ENCODE measurements at places on chromosomes 5 and 9. TPM values are rescaled to one million over a fixed set of nuclear protein-coding genes. Genes with fewer than 3 reads are reported as not detected.

DNA sequence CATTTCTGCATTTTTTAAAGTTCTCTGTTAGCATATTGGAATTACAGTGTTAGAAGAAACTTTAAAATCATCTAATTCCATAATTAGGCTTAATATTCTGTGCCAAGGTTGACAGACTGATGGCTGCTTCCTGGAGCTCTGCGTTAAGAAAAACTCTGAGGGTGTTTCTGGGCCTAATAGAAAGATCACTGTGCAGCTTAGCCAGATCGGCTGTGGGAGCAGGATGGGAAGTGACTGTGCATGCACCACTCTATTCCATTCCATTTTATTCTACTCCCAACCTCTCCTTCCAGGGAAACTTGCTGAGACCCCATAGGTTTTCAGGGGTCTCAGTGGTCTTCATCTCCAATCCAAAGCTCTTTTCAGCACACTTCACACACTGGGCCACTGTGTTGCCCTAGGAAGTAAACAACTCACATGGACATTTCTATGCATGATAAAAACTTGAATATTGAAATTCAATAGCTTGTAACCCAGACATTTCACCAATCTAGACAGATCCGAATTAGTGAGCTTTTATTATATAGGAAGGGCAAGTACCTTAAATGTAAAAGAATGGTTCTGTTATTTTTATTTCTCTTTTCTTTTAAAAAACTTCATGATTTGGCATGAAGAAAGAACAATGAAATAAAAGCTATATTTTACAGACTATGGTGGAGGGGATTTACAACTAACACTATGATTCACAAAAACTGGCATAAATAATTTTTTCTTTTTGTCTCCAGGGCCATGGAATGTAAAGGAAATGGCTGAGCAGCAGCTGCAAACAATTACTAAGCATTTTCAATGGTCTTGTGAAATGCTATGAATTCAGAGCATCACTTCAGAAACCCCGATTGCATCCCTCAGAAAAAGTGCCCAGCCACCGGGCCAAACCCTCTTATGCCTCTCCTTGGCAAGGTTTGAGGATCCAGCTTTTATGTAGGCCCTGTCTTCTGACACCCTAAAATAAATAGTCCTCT lies 51.4 kb upstream of the DAB2 start:
- DNase-seq = no peak

BTNL9 gene
- polyA plus RNA-seq = 11.6 TPM

GRCh38 chr5:75510836-75511434 lies 494 bp downstream of the CERT1 start:
- DNase-seq = peak; percentile 90

DNA sequence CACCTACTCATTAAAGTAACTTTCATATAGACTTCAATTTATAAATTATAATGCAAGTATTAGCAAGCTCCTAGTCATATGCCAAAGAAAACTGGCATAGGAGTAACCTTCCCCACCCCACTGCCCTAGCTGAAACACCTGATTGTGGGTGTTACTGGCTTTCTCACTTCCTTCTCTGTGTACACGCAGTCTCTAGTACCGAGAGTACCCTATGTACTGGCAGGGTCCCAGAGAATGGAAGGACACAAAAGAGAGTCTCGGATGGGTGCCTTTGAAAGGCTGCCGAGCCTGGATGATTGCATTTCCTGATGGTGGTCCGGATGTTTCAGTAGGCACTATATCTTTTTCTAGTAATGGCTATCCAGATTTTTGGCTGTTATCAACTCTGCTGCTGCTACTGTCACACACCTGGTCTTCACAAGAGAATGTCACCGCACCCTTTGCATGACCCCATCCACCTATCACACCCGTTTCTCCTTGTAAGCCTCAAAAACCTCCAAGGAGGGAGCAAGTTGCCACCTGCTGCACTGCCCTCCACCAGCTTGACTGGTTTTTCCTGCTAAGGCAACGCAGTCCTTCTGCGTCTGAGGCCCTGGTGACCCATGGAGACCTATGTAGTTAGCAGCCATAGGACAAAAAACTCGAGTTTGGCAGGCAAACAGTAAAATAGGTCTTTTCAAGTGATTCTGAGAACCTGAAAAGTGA lies 53.8 kb upstream of the CLINT1 start:
- peak; percentile 61 for DNase-seq

TLX3 gene
- polyA plus RNA-seq = not detected

DNA sequence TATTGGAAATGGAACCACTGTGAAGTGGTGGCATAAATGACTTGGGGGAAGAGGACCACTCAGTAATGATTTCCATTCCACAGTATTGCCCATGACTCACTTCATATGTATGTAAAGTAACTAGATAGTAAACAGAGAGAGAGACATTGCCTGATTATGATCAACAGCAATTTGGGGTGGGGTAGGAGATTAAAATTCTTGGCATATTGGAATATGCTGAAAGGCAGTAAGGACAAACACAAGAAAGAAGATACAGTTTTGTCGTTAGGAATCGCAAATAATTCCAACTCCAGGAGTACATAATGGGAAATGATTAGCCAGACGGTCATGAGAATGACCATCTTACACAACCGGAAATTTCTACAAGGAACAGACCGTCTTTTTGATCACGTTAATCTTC lies 1.5 kb upstream of the HMGCS1 start:
- DNase-seq = no peak

IFNA21 gene
- 0.13 TPM for polyA plus RNA-seq

DNA sequence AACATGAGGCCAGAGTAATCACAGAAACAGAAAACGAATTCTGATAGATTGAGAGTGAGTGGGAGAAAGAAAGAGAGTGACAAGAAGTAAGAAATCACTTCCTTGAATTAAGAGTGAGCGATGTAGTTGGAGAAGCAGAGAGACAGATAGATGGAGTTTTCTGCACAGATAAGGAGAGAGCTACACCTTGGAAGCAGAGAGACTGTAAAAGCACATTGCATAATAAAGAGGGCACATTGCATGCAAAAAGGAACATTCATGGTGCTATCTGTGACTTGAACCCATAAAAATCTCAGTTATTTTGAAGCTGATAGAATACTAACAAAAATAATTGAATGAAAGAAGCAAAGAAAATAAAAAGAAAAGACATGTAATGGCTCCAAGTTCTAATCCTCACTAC lies 943.8 kb downstream of the NR2F1-AS1 start:
- DNase-seq = no peak

DNA sequence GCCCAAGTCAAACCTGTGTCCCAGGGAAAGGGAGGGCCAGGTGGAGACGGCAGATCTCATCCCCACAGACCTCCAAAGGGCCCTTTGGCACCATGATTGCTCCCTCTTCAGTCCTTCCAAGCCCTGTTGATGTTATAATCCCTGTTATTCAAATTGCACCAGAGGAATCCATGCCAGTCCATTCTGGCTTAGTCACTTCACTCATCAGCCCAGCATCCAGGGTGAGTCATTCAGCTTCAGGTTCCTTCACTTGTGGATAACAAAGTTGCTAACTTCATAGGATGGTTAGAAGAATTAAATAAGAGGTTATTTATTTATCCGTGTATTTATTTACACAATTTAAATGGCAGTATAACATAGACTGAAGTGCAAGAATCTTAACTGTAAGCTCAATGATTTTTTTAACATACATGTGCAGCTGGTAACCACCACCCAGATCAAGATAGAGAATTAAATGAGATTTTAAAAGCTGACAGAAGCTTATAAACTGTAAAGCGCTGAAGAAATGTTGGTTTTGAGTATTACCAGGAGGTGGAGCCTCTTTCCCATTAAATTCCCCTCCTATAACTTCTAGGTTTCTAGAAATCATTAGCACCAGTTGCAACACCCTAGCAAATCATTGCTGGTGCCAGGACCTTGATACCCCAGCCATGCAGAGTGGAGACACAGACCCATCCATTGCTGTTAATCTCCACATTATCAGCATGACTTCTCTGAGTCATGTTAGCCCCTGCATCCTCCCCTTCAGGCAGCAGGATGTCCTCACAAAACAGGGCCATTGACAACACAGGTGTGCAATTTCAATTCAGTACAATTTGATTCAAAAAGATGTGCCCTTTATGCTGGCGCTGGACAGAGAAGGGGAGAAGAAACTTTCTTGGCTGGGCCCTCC lies 77.4 kb downstream of the SEC61B start:
- DNase-seq = peak; percentile 6

VCAN gene
- 82.7 TPM for polyA plus RNA-seq

DNA sequence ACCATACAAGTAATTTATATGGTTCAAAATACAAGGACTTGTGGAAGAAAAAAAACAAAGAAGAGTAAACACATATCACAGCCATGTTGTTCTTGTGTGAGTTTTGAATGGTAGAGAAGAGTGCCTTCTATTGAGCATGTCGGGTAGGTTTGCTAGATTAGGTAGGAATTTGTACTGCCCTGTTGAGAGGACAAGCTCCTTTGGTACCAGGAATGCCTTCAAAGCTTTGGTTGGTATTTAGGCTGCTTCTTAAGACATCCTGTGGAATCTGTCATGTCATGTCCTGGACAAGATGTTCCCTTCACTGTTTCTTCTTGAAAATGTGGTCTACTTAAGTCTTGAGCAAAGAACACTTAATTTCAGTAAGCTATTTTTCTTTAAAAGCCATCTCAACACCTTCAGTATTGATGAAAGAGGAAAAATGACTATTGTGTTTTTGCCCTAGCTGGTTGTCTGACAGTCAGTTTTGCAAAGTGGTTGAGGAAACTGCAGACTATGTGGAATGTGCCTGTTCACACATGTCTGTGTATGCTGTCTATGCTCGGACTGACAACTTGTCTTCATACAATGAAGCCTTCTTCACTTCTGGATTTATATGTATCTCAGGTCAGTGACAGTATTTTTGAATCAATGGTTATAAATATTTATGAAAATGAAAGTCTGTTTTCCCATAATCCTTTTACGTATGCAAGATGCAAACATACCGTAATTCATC lies 296.9 kb downstream of the ADGRV1 start:
- no peak for DNase-seq

DNA sequence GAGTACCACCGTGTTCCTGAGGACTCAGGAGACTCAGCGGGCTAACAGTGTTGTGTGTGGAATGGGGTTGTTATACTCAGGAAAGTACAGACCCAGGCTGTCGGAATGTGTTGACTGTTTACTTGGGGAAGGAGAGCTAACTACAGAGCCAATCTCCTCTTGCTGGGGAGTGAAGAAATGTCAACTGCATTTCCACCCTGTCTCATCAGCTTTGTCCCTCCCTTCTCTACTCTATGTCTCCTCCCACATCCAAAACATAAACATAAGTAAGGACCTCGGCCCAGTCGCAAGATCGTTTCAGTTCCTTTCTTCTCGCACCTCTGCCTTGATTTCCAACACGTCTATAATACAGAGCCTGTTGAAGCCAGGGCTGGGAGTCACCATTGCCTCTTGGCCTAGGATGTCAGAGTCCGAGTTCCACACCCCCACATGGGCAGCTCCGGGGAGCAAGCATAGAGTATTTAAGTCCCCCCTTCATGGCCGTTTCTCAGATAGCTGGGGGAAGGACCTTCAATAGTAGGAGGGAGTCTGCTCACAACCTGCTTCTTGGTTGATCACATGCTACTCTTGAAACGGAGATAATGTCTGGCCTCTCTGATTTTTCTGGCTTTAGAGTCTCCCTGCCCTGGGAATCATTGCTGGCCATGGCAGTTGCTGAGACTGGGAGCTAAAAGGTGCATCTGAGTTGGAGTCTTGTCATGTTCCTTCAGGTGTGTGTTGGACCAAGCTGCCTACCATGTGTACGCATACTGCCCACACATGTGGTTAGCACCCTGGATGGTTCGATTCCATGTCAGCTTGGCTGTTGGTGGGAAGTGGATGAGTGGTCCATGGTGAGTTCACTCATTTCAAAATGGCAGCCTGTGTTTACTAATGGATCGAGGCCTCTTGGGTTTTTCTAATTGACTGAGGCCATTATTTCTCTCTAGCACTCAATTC lies 147.3 kb downstream of the MTX3 start:
- no peak for DNase-seq

DNA sequence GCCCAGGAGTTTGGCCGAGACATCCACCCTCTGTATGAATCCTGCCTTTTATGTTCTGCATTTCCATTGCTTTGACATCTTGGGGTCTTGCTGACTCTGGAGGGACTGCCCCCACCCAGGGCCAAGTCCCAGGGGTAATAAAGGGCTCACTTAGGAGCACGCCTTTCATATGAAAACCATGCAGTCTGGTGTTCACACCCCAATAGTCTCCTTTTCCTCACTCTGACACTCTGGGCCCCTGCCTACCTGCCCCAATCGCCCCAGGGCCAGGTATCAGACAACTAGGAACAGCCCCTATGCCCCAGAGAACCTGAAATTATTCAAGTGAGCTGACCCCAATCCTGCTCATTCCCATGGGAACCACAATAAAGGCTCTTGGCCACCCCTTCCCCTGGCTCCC lies 33.1 kb upstream of the RAPGEF1 start:
- DNase-seq = no peak

HRH2 gene
- polyA plus RNA-seq = 2.1 TPM

DNA sequence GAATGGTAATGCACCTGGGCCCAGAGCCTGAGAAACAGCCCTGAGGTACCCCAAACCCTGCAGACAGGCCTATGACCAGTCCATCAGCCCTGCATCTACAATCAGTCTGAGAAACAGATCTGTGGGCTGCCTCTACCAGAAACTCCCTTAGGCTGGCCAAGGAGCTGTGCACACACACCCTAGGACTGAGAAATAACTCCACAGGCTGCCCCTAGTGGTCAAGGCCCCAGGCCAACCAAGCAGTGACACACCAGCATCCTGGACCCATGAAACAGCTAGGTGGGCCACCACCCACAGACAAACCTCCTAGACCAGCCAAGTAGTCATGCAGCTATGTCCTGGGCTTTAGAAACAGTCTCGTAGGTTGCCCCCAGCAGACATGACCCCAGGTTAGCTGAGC lies 253.6 kb upstream of the VLDLR start:
- no peak for DNase-seq

DNA sequence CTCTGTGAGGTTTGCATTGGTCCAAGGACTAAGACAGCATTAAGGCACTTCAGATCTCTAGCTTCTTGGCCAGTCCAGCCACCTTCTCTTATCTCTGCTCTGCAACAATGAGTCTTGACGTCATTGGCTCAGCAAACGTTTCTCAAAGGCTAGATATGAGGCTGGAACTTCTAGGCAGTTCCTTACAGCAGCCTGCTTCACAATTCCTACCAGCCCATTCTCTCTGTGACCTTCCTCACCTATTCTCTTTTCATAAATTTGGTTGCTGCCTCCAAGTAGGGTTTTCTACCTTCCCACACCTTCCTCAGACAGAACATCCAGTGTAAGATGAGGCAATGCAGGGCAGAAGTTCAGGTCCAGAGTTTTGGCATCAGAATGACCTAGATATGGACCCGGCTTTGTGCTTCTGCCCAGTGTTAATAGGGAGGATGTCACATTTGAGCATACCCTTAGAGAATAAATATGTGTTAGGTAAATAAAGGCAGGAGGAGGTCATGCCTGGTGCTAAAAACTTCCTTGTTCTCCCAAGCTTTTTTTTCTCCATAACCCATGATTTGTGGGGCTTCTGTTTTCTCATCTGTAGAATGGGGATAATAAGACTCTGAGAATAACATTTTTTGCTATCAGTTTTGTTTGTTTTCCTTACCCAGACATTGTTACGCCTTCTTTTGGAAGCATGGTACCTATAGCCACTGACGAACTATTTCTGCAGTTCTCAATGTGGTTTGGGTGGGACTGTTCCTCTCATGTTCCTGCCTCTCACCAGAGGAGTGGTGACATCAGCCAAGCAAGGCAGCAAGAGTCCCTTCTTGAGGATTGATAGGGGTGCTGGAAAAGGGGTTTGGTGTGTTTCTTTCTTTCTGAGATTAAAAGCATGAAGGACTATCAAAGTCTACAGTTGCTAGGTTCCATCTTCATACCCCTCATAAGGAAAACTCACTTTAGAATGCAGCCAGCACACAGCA lies 220.6 kb upstream of the TRIM32 start:
- DNase-seq = no peak
